LoVo (cell line): ENCODE measurements at places on chromosomes 11 and 22.
A peak's percentile ranks its signal among the peaks of the same experiment; 100 is the strongest.

DNA sequence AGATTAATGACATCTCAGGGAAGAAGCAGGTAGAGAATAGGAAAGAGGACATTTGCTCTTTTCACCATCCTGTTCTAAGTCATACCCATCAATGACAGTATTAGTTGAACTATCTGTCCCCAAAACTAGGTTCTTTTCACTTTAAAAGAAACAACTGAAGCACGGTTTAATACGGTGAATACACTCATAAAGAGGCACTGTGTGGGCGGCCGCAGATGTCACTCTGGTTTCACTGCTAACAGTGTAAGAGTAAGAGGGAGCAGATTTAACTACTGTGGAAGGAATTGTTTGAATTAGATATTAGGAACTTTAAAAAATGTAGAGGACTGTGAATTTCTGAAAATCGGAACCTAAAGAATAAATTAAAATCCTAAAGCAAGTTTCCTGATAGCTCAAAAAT lies 49.5 kb downstream of the VSIG10L2 start:
- no peak for DNase-seq

DNA sequence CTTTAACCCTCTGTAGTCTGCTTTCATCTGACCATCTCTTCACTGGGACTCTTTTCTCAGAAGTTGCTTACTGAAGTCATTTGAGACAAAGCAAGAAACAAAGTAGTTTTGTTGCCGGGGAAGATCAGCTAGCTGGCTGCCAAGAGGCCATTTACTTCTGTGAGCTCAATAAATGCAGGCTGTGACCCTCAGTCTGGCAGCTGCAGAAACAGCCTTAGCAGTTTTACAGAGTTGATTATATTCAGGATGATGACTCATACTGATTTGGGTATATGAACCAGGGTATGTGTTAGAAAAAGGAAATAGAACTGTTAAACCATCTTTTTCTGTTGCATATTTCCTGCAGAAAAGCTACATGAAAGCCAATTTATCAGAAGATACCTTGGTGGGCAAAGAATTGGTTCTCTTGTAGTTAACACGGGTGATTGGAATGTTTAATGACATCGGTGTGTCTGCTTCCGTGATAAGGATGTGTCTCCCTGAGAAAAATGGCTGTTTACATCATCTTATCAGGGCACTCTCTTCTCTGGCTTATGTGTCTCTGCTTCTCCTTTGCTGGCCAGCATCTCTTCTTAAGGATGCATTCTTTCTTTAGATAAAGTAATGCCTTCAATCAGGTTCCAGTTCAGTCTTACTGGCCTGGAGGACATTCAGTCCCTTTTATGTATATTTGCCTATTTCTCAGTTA lies 18.5 kb downstream of the FIBIN start:
- DNase-seq = no peak

DNA sequence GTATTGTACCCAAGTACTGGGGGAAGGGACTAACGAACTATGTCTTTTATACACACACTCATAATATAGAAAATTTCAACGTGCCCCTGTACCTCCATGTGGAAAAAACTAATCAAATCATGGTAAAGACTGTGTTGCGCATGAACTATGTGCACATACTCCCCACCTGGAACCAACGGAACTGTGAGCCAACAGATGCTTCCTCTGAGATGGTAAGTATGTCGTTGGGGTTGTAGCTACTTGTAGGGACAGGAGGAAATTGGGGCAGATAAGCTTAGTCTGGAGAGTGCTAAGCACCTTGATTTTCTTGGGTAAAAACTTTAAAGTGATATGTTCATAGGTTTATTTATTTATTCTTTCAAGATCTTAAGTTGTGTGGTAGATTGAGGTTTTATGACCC lies 40.1 kb downstream of the GLYAT start:
- DNase-seq = no peak

DNA sequence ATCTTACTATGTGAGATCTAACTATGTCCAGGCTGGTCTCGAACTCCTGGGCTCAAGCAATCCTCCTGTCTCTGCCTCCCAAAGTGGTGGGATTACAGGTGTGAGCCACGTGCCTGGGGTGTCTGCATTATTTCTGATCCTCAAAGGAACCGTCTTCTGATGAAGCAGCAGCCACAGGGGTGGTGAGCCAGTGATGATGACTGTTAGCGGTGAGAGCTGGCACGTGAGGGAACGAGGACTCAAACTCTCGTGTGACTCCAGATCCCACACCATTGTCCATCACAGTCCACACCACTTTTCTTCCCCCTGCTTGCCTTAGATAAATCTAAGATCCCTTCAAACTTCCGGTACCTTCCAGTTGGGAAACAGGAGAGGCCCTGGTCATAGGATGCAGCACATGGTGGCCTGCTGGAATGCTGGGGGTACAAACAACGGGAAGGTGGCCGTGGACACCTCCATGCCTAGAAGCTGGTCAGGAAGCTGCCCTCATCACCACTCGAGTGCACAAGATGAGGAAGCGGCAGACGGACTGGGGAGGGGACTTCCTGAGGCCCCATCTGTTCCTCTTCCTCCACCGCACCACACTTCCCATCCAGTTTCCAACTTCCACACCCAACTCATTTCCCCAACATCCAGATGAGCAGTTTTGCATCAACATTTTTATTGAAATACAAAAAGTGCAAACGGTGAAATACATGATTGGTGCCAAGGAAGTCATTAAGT lies 23.8 kb downstream of the ARHGAP1 start:
- DNase-seq = no peak

DNA sequence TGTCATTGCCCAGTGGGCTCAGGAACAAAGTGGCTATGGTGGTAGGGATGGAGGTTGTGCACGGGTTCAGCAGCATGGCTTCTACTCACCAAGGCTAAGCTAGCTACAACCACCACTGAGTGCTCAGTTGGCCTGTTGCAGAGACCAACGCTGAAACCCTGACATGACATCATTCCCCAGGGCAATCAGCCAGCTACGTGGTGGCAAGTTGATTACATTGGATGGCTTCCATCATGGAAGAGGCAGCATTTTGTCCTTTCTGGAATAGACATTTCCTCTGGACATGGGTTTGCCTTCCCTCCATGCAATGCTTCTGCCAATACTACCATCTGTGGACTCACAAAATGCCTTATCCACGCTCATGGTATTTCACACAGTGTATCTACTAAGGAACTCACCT lies 634.3 kb downstream of the OPCML start:
- DNase-seq = no peak

DNA sequence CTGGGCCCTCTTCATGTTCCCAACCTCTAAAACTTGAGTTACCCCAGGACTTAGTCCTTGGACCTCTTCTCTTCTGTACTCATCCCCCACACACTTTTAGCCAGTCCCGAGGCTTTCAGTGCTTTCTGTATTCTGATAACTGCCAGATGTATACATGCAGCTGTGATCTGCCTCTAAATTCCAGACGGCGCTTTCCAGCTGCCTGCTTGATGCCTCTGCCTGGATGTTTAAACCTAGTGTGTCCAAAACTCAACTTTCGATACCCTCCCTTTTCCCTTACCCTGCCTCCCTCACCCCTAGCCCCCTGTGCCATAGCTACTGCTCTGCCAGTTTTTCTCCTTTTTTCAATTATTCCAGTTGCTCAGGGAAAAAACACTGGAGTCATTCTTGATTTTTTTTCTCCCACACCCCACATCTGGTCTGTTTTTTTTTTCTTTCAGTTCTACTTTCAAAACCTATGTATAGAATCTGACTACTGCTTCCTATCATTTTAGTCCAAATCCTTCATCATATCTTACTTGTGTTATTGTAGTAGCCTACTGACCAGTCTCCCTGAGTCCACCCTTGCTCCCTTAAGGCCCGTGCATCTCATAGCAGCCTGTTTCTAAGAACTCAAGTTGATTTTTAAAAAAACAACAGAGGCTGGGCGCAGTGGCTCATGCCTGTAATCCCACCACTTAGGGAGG lies 32.9 kb upstream of the TECTA start:
- DNase-seq = no peak

GRCh38 chr11:69044111-69045013 lies 4.4 kb upstream of the TPCN2 start:
- peak; percentile 68 for DNase-seq

- no peak for DNase-seq
These were observed 92.0 kb downstream of the SGSM3 start for GRCh38 chr22:40462195-40462984.

DNA sequence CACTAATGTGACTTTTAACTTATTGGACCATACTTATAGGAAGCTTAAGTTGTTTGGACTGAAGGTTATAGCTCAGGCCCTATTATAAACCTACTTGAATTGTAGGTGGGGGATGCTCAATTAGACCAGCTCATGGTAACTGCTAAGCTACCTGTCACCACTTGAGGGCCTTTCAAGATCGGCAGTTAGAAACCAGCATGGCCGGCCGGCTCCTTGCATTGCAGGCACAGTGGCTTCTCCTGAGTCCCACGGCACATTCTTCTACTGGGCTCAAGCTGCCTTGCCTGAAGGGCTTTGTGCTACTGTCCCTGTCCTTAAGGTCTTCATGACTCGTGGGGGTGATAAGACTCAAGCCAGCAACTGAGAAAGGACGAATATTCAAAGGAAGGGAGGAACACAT lies 70.8 kb downstream of the TBC1D22A start:
- no peak for DNase-seq

- DNase-seq = peak; percentile 57
These were observed 80.1 kb downstream of the EMSY start for GRCh38 chr11:76524919-76525318.
